ENCODE measurements at places on chromosomes 6 and 20.
A peak's percentile ranks its signal among the peaks of the same experiment; 100 is the strongest.

DNA sequence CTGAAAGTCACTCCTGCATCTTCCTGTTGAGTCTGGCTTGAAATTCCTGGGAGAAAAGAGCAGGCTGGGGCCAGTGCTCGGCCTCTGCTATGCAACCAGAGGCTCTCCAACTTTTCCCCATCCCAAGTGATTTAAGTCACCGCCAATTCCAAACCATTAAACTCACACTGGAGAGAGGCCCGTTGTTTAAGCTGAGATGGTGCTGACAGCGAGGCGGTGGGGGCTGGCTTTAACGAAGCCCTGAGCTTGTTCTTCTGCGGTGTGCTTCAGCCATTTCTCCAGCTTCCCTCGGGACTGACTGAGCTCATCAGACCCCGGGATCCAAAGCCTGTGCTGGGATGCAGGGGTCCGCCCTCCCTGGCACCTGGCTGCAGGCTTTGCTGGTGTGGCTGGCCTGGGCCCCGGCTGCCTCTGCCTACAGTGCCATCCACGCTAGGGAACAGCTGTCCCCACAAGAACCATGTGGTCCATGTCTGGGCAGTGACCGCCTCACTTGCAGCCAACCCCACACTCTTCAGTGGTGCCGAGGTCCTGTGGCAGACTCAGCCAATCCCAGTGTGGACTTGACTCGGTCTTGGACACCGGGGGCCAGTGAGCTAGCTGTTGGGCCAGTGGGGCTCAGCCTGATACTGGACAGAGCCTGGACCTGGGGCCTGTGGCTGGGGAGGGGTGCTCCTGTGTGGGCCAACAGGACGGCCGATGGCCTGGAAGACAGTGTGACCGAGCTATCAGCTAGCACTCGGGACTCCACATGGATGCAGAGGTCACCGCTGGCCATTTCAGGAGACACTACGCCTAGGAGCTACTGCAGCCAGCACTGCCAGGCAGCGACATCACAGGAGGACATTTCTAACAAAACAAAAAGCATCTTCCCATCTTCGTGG is 21.2 kb downstream of the RAMACL start:
- DNase-seq = no peak

- DNase-seq = no peak
Observed at GRCh38 chr20:36275011-36275410, 31.1 kb upstream of the DLGAP4 start.

GRCh38 chr6:73657201-73657600 is 3.4 kb upstream of the SLC17A5 start:
- DNase-seq = no peak

GRCh38 chr20:36548006-36548315 is 6.6 kb downstream of the MYL9 start:
- no peak for DNase-seq

DNA sequence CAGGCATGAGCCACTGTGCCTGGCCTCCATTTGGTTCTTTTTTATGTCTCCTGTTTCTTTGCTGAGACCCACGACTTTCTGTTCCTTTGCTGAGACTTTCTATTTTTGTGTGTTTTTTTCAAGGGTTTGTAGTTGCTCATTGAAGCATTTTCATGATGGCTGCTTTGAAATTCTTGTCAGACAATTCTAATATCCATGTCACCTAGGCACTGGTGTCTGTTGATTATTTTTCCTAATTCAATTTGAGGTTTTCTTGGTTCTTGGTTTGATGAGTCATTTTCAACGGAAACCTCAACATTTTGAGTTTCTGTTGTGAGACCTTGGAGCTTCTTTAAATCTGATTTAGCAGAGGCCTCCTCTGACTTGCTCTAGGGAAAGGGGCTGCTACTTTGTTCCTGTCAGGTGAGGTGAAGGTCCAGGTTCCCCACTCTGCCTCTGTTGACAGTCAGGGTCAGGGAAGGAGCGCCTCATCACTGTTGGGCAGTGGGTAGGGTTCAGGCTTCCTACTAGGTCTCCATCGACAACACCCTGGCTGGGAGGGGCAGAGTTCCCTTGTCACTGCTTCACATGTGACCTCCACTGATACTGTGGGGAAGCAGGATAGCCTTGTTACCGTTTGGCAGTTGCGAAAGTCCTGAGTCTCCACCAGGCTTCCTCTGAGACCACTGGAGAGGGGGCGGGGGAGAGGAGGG is 67.2 kb upstream of the RNF24 start:
- DNase-seq = peak; percentile 75

GRCh38 chr6:138526822-138527235 is 27.5 kb upstream of the NHSL1 start:
- DNase-seq = no peak

DNA sequence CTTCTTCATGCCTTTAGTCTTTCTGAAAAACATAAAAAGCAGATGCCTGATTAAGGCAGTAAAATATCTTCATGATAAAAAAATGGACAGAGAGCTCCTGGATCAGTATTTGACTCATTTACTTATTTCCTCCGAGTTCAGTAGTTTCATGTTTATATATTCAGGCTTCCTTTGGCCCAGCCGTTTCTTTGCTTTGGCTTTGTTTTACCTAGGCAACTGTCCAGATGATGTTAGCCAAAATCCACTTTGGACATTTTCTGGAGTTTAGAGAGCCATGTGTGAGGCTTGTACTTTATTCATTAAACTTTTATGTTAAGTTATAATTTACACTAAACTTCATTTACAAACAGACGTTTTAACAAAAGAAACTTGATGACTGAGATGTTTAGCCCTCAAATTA is 307.1 kb upstream of the RSPO3 start:
- DNase-seq = no peak

DNA sequence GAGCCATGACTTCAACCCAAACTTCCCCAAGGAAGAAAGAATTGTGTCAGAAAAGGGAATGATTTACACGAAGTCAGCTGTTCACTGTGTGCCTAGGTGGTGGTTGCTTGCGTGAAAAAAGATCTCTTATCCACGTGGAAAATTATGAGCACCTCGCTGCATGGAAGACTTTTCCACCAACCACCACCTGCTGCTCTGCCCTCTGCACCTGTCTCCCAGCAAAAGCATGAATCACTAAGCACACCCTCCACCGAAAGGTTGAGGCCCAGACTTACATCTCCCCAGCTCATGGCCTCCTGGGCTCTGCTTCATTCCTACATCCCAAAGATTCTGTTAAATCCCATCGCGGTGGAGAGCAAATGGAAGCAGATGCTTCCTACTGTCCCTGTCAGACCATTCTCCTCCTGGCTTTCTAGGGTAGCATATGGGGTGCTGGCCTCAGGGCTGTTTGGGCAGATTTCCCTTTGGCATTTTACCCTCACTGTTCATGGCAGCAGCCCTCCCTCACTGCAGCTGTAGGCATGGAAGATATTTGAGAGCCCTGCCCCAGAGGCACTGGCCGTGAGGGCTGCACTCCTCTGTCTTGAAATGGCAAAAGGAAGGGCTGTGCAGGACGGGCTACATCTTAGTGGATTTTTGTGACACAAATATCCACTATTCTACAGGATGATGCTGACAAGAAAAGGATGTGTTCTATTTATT is 37.6 kb upstream of the CST5 start:
- no peak for DNase-seq

- no peak for DNase-seq
Observed at GRCh38 chr6:89944826-89945407, 50.6 kb downstream of the GJA10 start.

DNA sequence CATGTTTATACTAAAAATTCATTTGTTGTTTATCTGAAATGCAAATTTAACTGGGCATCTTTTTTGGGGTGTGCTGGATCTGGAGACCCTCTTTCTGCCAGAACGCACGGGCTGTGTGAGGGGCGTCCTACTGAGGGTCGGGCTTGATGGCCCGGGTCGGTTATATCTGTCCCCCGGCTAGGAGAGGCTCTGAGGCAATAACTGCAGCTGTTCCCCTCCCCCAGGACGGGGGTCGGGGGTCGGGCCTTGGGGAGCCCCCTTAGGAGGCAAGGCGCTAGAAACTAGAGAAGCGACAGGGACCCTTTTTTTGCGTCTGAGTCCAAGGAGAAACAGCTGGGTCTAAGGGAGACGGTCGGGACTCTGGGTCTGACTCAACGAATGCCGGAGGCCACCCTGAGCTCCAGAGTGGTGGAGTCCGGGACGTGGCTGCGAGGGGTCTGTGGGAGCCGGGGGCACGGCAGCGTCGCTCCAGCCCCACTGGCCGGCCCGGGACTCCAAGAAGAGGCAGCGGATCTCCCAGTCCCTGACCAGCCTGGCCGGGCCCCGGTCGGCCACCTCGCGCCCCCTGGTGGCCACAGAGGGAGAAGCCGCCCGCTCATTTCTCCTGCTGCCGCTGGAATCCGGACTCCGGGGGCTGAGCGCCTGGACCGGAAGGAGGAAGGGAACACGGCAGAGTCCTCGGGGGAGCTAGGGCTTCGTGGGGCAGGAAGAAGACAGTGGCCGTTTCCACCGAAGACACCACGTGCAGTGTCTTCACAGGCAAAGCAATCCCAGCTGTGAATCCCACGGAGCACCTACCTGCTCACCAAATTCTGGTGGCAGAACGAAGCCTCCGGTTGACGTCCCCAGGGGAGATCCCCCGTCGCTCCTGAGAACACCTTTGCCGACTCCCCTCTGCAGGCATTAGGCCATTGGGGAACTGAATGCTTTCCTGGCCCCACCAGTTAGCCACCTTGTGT is 24.0 kb upstream of the SCML4 start:
- DNase-seq = peak; percentile 94

DNA sequence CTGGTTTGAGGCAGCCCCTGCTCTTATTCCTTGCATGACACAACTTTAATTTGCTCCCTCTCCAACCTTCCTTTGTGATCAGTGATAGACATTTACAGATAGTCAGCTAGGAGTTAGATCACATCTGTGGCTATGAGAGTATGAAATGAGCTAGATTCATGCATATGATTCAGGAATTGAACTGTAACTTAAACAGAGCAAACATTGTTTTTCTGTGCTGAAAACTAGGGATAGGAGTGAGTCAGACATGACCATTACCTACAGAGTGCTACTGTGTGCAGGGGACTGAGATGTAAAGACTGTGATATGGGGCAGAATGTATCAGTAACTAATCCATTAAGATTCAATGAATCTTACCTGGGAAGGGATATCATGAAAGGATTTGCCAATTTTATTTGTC is 279.4 kb upstream of the SPTLC3 start:
- no peak for DNase-seq

GRCh38 chr20:37971561-37972127 is 61.6 kb downstream of the TTI1 start:
- no peak for DNase-seq

DNA sequence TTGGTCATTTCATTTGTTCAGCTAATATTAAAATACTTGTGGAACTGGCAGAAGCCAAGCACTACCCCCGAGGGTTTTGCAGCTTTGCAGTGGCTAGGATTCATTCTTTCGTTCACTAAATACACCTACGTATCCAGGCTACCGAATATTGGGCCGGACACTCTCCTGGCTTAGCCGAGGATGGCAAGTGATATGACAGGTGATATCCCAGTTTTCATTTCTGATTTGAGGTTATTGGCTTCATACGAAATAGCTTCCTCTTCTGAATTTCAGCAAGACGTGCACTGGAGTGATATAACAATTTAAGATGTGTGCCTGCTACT is 536 bp upstream of the MTFR2 start:
- DNase-seq = peak; percentile 7

- peak; percentile 72 for DNase-seq
Observed at GRCh38 chr6:45049188-45049843, 278.8 kb upstream of the RUNX2 start.

DNA sequence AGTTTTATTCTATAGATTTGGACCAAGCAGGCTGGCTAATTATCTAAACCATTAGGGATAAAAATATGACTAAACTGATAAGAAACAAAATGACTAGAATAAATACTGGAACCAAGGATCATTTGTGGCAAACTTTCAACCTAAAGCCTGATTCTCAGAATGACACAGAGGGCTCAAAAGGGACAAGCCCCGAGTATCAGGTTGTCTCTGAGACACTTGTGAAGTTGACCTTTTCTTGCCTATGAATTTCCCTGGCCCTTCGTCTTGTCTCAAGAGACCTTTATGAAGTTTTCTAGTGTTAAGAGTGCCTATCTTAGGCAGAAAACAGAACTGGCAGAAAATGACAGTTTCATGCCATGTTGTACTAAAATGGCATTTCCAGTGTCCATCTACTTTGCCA is 68.3 kb downstream of the IMPG1 start:
- no peak for DNase-seq

DNA sequence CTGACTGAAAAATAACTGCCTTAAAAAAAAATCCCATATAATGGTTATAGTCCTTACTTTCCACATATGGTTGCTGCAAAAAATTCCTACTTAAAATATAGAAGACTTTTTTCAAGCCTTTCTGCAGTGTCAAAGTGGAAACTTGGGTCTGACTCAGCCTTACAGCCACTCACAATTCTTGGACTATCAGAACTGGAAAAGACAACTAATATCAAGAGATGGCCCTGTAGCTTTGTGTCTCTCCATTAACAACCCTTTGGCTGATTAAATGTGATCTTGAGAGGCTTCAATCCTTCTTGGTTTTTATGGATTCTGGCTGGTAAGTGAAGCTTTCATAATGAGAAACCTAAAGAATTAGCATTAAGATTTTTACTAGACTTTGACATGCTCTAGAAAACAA is 307.8 kb downstream of the RNGTT start:
- no peak for DNase-seq

GRCh38 chr6:157534977-157535339 is 154.0 kb downstream of the ZDHHC14 start:
- no peak for DNase-seq

GRCh38 chr6:159035891-159036290 is 8.9 kb downstream of the TAGAP start:
- no peak for DNase-seq

DNA sequence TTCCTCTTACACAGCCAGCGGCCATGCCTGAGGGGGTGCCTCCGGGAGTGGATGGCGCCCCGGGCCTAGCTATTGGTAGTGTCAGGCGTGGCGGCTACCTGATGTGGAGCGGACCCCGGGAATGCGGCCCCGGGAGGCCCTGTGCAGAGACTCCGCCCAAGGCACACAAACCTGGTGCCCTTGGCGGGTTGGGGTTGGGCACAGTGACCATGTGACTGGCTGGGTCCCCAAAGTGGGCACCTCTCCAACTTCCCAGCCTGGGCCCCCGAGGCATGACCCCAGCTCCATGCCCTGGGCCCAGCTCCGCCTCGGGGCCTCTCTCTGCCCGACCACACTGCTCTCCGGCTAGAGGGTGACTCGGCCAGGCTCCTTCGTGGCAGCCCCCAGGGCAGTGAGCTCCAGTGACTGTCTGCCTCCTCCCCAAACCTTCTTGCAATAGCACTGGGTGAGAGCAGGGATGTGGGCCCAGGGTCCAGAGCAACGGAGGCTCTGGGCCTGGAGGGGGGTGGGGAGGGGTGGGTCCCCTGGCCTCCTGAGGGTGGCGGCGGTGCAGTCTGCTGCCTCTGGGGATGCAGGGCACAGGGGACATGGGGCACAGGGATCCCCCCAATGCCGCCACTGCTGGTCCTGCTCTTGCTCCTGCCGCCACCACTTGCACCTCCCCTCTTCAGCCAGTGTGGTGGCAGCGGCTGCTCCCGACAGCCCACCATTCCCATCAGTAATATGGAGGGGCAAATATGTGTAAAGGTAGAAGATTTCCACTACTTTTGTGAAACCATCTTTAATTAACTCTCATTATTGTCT is 942.9 kb upstream of the EPHA7 start:
- no peak for DNase-seq

GRCh38 chr6:148611213-148611612 is 135.6 kb upstream of the UST start:
- DNase-seq = peak; percentile 63

All from inflammatory macrophage treated with lipopolysaccharide for 1 hour (primary cell).